ENCODE measurements at places on chromosomes 16 and 17.

GRCh38 chr16:5951486-5951885, 853.9 kb upstream of the EEF2KMT start:
- DNase-seq: no peak

DNA sequence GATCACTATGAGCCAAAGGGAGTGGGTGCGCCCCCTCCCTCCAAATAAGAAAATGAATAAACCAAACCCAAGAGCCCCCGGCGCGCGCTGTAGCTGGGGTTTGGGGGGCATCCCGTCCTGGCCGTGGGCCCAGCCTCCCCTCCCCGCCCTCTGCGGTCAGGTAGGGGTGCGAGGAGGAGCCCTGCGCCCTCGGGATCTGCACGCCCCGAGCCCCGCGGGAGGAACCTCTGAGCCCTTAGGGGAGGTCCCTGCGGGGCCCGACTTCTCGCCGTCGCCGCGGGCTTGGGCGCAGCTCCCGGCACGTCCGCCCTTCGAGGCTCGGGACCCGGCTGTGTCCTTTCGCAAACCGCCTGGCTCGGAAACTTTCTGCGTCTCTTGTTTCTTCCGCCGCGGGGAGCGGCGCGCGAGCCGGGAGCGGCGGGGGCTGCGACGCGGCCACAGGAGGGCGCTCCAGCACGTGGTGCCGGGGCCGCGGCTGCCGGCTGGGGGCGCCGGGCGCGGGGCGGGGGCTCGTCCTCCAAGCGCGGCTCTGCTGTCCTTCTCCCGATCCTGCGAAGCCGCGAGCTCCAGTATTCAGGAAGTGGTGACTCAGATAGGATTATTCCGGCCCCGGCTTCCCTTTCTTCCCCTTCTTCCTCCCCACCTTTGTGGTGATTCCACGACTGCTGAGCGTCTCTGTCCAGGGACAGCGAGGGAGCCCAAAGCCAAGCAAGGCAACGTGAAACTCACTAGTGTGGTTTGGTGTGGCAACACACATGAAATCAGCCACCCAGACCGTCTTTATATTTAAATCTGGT, 1.6 kb downstream of the PITPNC1 start:
- DNase-seq: no peak

DNA sequence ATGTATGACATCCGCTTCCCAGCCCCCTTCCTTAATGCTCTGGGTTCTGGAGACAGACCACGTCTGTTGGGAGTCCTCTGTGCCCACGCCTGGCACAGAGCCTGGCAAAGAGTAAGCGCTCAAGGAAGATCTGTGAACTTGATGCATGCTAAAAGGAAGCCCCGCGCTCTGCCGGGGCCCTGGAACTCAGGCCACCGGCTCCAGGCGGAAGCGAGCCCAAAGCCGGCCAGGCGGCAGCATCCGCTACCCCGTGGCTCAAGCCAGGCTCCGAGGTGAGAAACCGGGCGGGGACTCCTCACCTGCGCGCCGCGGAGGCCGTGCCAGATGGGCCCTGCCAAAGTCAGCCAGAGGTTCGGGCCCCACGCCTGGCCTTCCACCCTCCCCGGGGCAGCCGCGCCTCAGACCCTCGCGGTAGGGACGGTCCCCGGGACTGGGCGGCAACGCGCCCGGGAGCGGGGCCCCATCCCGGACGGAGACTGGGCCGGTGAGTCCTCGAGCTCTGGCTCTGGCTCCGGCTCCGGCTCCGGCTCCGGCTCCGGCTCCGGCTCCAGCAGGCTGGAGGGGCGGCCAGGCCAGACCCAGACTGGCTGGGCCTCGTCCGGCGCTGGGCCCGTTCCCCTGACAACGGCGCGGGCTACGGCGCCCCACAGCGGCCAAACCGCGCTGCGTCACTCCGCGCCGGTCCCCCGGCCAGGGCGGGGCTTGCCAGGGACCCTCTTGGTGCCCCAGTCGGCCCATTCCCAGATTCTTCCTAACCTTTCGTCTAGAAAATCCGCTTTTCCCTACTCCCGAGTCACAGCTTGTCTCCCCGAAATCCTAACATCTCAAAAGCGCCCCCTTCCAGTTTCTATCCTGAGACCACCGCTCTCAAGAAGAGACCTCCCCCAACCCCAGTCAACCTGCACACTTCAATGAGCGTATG, at the start of gene ZDHHC1:
TSS of gene ZDHHC1 (minus strand) at position 606 of the 922 bp plus-strand sequence. CDS start 8,702 bp downstream, outside the sequence.
- DNase-seq: no peak

- DNase-seq: no peak
Measured at GRCh38 chr16:49844359-49844758, 11.6 kb downstream of the ZNF423 start.

DNA sequence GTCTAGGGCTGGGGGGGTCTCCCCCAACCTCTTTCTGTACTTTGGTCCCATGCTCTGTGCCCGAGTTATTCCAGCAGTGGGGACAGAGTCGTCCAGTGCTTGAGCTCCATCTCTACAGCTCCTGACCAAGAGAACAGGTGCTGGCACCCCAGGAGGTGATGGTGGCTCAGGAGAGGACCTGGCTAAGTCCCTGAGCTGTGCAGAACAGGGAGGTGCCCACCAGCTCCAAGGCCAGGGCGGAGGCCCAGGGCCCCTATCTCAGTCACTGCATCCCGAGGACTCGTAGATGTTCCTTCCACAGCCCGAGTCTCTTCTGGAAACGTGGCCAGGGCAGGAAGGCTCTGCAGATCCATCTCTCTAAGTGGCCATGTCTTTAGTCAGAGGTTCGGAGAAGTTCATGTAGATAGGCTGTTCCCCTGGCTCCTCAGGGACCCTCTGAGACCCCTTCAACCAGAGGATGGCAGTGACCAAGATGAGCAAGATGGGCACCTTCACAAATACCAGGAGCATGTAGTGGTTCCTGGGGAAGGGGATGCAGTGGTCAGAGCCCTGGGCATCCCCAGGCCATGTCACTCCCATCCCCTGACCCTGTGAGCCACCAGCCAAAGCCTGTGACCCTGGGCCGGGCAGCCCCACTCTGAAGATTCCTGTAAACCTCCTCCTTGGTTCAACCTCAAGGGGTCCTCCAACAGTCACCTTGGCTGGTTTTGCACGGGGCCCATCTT, 8.7 kb downstream of the CD300LB start:
- no peak for DNase-seq

- DNase-seq: no peak
Measured at GRCh38 chr17:60315650-60316049, 76.3 kb downstream of the USP32 start.

GRCh38 chr17:41171886-41172285, 3.9 kb upstream of the KRTAP4-3 start:
- no peak for DNase-seq

- DNase-seq: no peak
Measured at GRCh38 chr16:64312980-64313379, 808.9 kb downstream of the CDH11 start.

- DNase-seq: no peak
Measured at GRCh38 chr16:17348042-17348783, 122.5 kb downstream of the XYLT1 start.

- no peak for DNase-seq
Measured at GRCh38 chr17:41382394-41382793, 288 bp upstream of the KRT34 start.

DNA sequence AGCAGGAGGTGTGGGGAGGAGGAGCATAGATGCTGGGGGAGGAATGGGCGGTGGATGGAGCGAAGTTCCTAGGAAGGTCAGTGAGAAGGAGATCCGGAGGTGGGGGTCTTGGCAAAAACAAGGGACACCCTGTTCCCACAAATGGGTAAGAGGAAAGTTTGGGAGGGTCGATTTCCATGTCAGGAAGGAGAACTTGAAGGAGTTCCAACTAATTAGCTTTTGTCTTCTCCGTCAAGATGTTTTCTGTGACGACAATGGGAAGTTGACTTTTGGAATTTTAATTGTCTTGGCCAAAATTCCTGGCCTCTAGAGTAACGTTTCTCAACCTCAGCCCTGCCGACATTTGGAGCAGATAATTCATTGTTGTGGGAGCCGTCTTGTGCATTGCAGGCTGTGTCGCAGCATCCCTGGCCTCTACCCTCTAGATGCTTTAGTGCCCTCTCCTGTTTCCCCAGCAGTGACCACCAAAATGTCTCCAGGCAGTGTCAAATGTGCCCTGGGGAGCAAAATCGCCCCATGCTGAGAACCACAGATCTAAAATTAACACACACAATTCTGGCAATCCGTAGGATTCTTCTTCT, 97.1 kb downstream of the PITPNC1 start:
- DNase-seq: no peak

DNA sequence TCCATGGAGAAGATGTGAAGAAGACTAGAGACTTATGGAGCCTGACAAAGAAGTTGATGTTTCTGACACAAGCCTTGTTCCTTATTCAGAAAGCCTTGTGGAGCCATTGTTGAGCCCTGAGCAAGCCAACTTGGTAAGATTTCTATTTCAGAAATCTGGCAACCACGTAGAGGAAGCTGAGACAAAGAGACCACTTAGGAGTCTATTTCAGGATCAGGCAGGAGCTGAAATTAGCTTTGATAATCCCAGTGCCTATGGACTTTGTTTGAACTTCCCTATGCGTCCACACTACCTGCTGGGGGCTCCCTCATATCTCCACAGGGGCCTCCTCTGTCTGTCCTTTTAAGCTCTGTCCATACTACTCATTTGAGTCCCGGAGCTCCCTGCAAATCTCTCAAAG, 540.0 kb upstream of the GOT2 start:
- no peak for DNase-seq

DNA sequence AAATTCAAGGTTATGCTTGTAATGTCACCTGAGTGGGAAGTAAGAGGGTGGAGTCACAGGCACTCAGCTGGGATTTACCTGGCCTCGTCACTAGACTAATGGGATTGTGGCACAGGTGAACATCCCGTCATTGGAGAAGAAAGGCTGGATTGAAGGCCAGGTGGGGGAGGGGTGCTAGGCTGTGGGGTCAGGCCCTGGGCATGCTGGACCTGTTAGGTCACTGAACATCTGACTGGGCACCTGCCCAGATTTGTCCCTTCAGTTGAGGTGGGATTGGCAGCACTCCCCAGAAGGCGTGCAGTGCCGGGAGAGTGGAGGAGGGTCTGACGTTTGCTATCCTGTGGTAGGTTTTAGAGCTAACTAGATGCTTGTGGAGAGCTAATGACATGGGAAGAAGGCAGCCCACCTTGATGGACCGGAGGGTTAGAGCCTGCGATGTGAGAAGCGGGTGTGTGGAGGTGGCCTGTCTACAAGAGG, 161.5 kb upstream of the ZNF267 start:
- DNase-seq: no peak

DNA sequence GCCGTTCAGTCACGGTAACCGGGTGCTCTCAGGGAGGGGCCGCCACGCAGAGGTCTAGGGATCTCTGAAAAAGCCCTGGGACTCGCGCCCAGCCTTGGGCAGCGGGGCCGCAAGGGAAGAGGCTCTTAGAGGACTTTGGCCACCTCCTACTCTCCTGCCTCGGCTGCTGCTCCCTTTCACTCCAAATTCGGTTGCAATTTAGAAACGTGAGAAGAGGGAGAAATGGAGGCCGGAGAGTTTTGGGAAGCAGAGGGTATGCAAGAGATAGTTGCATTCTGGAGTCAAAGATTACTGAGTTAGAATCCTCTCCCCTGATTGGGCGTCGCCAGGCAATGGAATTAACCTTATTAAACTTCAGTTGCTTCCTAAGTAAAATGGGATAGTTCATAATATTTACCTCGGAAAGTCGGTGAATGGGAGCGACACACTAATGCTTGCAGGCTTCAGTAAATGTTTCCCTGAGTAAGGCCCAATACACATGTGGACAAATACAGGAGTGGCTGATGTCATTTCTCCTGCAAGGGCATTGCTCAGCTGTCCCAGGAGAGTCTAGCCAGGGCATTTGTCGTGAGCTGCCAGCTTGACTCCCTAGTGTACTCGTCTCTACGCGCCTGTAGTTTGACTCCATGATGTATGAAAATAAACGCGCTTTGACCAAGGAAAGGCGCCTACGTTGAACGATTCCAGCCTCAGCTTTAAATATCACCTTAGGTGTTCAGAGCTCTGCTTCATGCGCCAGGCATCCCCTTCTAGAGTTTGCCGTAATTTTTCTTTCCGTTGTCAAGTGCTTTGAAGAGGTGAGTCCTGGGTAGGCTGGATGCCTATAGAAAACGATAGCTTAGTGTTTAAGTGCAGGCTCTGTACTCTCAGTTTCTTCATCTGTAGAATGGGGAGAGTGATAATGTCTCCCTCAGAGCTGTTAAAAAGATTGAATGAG, 667 bp downstream of the OGFOD1 start:
- no peak for DNase-seq

GRCh38 chr17:58447039-58447975, 30.0 kb upstream of the RNF43 start:
- peak; percentile 29 for DNase-seq

DNA sequence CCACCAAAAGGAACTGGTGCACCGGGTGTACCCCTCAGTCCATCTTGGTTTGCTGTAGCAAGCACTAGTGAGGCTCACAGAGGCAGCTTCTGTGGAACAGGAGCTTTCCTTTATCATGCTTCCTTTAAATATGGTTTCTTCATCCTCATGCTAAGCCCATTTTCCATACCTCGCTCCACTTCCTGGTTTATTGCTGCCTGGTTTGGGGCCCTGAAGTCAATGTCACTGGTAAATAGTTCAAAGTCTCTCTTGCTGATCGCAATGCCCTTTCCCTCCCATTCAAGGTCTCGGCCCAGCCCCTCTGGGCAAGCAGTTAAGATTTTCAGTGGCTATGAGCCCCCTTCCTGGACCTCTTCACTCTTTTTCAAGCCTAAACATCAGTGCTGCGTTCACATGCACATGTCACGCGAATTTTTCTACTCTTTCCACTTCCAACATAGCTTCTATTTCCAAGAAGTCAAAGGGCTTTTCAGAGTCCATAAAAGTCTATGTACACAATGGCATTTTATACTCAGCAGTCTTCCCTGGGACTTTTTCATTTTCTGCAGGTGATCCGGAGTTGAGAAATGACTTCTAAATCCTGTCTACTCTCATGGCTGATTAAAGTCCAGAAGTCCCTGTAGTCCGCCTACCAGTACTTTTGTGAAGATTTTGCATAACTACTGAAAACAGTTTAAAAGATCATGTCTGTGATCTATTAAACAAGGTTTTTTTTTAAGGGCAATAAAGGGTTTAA, 323.8 kb upstream of the ZFHX3 start:
- DNase-seq: no peak

- no peak for DNase-seq
Measured at GRCh38 chr17:76940738-76941350, 72.6 kb downstream of the MGAT5B start.

DNA sequence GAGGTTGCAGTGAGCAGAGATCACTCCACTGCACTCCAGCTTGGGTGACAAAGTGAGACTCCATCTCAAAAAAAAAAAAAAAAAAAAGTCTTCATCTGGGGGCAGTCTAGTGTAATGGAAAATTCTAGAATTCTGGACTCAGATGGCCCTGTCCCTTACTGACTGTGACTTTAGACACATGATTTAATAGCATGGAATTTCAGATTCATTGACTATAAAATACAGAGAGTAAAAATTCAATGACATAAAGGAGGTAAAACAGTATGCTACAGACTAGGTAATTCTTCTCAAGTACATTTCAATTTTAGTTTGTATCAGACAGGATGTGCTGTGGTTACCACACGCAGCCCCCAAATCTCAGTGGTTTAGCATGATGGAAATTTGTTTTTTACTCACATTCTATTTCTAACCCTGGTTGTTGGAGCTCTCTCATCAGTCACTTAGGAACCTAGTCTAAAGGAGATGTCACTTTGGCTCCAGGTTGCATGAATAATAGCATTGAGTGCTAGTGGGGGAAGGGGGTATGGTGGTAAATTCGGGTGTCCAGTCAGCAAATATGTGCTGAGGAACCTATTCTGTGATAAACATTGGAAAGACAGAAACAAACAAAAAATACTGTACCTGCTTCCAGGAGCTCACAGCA, 444.0 kb downstream of the XYLT1 start:
- DNase-seq: peak; percentile 7

GRCh38 chr17:38464723-38465390, 36.6 kb downstream of the ARHGAP23 start:
- DNase-seq: no peak

Measured in activated CD8-positive, alpha-beta memory T cell treated with anti-CD3 and anti-CD28 coated beads for 4 hours (primary cell).